Hindlimb muscle (tissue), 1 donor: ENCODE measurements at places on chromosomes 4 and X.

DNA sequence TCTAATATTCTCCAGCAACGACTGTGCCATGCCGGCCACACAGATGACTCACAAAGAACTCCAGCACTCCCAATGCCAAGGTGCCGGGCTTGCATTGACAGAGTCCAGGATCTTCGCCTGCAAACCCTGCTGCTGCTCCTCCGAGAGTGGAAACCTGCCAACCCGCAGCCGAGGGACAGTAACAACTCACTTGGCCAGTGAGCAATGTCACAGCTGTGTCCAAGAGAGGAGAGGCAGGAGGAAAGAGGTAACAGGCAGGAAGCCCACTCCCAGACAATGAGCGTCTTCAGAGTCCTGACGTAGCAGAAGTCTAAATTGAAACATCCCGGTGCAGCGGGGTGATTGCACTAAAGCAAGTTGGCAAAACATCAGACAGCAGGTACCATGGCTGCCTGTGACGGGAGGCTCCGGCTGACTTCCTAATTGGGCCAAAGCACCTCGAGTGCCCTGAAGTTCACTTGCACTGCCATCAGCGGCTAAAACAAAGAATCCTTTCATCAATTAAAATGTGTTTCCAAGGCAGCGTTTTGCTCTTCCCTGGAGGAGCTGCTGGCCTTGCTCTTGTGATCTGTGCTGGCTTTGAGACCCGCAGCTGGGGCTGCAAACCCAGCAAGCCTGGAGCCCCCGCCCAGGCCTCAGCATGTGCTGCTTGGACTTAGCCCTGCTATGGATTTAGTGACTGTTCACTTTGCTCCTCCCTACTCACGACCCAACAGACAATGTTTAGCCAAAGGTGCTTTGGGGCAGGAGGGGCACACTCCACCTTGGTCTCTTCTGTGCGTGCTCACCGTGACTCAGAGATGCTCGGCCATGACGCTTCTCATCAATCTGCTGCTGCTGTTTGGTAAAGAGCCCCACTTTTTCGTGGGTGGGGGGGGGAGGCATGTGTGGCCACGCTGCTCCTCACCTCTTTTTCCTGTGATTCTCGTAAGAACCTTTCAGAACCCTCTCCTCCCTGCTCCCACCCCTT, 36.5 kb downstream of the DCTD start:
- no peak for DNase-seq

- DNase-seq: no peak
Observed at GRCh38 chrX:1407035-1407434, 15.1 kb upstream of the SLC25A6 start.

GRCh38 chrX:143017272-143017671, 8.5 kb upstream of the SPANXN4 start:
- DNase-seq: no peak

GRCh38 chr4:98828801-98829200, 100.1 kb downstream of the EIF4E start:
- no peak for DNase-seq

GRCh38 chrX:37332987-37333658, 16.0 kb upstream of the PRRG1 start:
- DNase-seq: no peak

GRCh38 chr4:73520821-73521220, 39.3 kb downstream of the AFM start:
- DNase-seq: no peak
